CMK (cell line): ENCODE measurements at places on chromosomes 5 and 9.
A peak's percentile ranks its signal among the peaks of the same experiment; 100 is the strongest.

GRCh38 chr9:33155393-33155792, 11.7 kb downstream of the B4GALT1 start:
- DNase-seq: no peak

DNA sequence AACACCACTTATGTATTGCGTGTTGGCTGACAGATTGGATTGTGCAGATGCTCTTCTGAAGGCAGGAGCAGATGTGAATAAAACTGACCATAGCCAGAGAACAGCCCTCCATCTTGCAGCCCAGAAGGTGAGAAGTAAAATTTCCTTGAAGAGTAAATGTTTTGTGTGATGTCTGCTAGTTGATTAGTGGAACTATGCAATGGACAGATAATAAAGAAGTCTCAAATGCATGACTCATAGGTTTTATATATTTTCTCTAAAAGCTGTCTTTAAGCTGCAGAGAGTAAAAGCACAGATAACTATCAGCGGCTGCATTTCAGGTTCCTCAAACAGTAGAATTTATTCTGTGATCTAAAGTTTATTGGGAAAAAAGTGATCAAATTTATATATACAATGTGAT, 27.4 kb downstream of the INVS start:
- no peak for DNase-seq

- no peak for DNase-seq
These were observed 58.7 kb upstream of the TRPC7 start for GRCh38 chr5:136423944-136424606.

DNA sequence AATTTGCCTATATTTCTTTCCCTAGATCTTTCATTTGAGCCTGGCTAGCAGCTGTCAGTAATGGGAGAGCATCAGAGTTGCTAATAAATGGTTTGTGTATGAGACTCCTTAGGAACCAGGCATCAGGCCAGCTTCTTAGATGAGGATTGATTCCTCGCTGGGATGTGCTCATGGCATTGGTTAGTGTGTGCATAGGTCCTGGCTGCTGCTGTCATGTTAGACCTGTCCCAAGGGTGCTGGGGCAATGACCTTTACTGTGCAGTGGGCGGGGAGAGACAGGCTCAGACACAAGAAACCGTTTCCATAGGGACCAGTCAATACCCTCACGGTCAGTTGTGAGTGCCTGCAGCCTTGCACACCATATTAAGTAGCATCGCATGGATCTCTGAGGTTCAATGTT, 112.3 kb upstream of the NR3C1 start:
- DNase-seq: no peak

DNA sequence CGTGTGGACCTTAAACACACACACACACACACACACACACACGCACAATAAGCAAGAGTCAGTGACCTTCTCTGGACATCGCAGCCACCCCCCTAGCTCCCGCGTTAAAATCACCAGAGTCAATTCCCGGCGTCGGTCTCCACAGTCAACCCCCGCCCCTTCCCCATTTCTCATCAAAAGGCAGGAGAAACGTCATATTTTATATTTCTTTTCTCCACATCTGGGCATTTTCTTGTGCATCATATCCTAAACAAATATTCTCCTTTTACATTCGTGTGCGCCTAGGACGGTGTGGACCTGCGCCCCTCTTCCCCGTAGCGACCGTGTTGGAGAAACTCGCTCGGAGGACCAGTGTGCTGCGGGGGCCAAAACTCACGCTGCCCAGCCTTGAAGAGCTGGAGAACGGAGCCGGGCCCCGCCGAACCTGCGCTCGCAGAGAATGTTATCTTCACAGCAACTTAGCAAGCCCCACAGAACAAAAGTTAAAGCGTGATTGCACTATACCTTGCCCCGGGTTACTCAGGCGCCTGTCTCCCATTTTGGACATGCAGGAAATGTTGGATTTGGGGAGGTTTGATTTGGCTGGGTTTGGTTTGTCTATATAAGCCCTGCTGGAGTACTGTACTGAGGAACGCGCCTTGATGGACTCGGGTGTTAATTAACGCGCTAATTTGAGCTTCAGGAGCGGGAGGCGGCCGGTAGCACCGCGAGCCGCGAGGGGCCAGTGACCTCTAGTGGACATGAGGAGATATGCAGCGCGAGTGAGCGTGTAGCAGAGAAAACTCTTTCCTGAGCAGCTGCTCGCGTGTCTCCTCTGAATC, 192.4 kb downstream of the MEF2C start:
- no peak for DNase-seq

- DNase-seq: no peak
These were observed 251.2 kb downstream of the CHSY3 start for GRCh38 chr5:130155345-130156011.

DNA sequence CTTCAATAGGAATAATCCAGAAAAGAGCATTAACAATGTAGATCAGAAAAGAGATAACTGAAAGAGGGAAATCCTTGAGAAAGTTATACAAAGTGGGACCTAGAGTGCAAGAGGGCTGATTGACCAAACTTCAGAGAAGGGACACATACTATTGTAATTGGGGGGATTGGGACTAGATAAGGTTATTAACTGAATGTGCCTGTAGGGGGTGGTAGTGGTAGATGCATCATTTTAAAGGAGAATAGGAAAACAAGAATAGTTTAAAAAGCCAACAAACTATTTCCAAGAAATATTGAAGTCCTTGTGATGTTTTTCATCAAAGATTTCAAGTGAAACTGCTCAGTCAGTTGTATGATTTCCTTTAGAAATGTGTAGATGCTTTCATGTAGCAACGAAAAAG, 468.5 kb downstream of the TAF11L14 start:
- DNase-seq: no peak

DNA sequence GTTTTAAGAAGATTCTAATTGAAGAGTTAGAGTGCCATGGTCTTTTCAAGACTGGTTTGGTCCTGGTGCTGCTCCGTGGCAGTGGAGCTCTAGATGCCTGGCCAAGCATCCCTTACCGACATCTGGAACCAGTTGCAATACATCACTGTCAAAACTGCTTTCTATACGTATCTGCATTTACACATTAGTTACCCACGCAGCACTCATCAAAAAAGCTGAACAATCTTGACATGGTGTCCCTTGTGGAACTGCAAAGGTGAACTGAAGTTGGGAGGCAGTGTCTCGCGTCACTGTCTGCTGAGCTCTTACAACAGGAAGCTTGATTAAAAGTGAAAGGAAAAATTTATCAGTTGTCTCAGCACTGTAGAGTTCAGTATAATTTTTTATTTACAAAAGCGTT, 82.6 kb downstream of the PBX3 start:
- DNase-seq: no peak

DNA sequence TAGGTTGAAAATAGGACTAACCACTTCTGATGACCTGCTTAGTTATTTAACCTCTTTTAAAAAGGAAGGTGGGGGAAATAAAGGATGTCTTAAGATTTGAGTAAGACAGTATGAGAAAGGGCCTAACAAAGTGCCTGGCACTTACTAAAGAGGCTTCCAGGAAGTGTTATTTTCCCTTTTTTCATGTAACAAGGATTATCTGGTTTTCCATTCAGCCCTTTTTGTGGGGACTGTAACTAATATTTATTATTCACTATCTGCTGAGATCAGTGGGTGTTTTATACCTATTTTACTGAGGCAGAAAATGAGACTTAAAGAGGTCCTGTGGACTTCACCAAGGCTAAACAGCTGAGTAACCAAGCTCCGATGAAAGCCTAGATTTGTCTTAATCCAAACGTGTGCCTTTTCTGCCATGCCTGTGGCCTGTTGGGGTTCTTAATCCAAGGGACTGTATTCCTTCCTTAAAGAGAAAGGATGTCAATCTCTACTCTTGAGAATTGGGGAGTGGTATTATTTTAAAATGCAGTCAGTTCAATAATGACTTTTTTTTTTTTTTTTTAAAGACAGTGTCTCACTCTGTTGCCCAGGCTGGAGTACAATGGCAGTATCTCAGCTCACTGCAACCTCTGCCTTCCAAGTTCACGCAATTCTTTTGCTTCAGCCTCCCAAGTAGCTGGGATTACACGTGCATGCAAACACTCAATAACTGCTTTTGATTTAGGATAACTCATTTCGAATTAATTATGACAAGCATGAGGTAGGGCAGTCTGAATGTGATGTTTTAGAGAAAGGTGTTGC, 6.5 kb downstream of the JMY start:
- DNase-seq: no peak

DNA sequence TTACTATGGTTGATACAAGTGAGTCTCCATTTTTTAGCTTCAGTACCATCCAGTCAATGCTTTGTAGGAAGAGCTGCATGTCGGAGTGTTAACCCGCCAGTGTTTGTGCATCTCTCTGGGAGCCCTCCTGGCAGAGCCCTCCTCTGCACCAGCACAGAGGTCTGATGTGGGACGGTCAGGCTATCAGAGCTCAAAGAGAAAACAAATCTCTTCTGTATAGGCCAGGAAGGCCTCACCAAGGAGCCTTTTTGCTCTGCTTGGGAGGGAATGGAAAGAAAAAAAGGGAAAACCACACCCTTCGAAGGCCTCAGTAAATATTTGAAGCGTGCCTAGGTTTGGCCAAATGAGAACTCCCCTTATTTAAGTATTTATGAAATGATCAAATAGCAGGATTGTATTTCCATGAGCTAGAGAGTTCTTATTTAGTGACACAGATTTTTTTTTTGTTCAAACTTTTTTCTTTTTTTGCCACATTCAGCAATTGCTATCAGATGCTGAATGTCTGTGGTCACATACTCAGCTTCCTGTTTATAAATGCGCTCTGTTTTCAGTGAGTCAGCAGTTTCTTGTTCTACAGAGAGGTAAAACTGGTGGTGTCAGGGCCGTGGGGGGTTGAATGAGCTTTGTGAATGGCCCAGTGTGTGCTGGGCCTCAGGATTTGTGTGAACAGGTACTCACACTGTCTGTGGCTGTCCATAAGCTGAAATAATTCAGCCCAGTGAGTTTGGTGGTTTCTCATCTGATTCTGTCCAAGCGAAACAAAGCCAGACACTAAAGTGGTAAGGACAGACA, 226.6 kb downstream of the SNX18 start:
- DNase-seq: peak; percentile 45

DNA sequence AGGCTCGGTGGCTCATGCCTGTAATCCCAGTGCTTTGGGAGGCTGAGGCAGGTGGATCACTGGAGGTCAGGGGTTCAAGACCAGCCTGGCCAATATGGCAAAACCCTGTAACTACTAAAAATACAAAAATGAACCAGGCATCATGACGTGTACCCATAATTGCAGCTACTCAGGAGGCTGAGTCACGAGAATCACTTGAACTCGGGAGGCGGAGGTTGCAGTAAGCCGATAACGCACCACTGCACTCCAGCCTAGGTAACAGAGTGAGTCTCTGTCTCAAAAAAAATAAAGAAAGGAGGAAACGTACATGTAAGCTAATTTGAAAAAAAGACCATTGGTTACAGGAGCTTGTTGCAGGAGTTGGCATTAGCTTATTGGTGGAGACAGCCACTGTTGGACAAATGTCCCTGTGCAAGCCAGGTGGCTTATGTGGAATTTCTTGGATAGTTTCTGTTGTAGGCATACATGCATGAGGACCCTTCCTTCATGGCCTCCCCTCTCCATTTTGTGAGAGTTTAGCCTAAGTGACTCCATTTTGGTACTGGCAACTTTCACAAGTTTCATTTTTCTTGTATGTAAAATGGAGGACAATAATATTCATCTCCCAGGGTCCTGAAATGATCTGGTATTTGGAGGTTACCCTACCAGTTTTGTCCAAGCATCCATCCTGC, 16.8 kb upstream of the RAB14 start:
- no peak for DNase-seq

GRCh38 chr5:24365406-24365805, 279.4 kb downstream of the CDH10 start:
- no peak for DNase-seq

DNA sequence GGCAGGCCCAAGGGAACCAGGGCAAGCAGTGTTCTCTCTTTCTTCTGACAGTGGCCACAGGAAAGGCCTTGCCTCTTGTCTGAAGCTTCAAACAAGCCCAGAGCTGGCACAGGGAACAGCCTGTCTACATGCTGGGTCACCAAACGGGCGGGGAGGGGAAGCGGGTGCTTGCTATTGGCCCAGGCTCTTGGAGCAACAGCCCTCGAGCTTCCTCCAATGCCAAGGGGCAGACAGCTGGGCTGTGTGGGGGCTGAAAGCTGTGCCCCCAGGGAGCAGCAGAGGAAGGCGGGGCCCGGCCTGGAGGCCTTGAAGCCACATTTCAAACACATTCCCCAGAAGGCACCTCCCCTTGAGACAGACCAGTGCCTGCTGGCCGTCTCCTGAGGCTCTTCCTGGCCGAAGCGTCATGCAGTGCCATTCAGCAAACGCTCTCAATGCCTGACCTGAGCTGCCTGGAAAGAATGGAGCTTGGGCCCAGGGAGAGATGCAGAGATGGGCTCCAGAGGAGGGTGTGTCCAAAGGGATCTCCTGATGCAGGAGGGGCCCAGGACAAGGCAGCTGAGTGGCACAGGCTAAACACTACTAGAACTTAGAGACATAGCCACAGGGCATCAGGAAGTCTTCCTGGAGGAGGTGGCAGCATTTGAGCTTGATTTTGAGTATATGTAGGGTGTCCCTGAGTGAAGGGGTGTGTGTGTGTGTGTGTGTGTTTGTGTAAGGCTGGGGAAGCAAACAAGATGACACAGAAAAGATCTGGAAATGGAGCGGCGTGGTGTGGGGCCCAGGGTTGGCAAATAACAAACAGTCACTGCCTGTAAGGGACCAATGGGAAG, 2.5 kb downstream of the FIBCD1 start:
- DNase-seq: no peak

DNA sequence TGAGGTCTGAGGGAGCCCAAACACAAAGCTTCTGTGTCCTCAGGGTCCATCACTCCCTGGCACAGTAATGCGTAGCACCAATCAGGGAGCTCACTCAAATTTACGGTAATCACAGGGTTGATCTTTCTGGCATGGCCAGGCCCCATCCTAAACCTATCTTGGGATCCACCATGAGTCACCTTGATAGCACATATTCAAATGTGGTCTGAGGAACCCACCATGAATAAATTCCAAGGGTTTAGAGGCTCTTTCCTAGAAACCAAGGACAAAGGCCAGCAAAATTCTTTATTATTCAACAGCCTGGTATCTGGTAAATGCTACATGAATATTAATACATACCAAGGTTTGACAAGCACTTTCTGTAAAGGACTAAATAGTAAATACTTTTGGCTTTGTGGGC, 254.5 kb downstream of the TLR4 start:
- no peak for DNase-seq

- no peak for DNase-seq
These were observed 249.7 kb upstream of the ZNF462 start for GRCh38 chr9:106613250-106613737.

GRCh38 chr9:131854896-131855613, 115.2 kb upstream of the RAPGEF1 start:
- no peak for DNase-seq

DNA sequence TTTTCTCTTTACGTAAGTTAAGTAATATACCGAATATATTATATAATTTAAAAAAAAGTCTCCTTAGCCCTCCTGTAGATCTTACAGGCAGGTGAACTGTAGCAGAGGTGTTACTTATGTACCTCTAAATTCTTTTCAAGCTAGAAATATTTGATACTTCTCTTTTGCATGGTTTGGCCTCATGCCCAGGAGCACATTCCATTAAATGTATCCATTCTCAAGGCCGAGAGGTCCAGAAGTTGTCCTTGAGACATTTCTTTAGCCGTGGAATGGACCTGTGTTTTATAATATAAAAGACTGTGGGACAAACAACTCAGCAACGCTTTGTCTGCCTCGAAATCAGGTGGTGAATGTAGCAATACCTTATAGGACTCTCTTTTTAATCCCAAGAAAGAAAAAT, 184.5 kb downstream of the TRIO start:
- DNase-seq: no peak
